ENCODE measurements at places on chromosomes 6 and 20.
A peak's percentile ranks its signal among the peaks of the same experiment; 100 is the strongest.

DNA sequence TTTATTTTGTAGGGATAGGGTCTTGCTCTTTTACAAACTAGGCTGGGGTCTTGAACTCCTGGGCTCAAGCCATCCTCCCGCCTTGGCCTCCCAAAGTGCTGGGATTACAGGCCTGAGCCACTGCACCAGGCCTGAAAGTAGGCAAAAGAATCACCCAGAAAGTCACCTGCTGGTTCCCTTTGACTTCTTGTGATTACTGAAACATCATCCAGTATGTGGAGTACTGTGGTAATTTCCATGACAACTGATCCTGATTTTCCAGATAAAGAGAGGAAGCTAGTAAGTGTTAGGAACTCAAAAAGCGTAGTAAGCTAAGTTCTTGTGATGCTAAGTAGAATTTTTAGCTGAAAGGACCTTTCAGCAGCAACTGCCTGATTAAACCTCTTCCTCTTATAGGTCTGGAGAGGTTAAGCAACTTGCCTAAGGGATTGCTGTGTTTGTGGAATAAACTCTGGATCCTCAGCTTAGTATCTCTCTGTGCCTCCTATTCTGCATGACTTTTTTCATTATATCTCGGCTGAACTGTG, 16.8 kb downstream of the RALY start:
- no peak overlapping the region for H3K27ac ChIP-seq
- no peaks in the 10 kb centered on the region for H3K36me3 ChIP-seq
- DNase-seq = peak; percentile 43

DNA sequence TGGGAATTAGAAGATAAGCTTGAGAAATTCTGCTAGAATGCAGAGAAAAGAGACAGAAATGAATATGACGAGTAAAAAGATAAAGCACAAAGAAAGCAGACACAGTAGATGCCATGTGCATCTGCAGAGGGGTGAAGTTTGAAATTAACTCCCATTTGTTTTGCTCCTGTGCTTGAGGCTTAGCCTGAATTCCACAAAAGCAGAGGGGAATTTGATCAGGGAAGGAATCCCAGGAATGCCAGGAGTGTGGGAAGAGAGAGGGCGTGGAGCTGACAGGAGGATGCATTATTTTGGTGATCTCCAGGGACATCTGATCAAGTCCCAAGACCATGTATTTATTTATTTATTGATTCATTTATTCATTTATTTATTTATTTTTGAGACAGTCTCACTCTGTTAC, 55.6 kb downstream of the SLC22A1 start:
- H3K4me3 ChIP-seq = no peak overlapping the region
- H3K36me3 ChIP-seq = no peaks in the 10 kb centered on the region
- peaks cover 9% of the 10 kb centered on the region for H3K4me1 ChIP-seq
- DNase-seq = no peak
- H3K27me3 ChIP-seq = no peaks in the 10 kb centered on the region

DNA sequence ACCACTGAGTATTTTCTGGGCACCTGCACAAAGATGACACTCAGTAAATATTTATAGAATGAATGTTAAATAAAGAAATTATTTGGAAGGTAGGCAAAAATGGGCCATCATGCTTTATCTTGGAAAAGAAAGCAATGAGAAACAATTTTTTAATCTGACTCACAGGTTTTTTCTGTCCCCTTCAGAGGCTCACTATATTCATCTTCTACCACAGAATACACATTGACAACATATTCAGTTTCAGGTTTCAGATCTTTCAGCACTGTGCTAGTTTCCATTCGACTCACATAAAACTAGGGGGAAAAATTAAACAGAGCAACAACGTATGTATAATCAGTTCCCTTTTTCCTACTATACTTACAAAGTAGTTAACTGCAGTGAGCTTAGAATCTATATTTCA, 58.3 kb downstream of the COL12A1 start:
- H3K4me3 ChIP-seq = no peak overlapping the region
- no peak for DNase-seq
- H3K27me3 ChIP-seq = no peaks in the 10 kb centered on the region

DNA sequence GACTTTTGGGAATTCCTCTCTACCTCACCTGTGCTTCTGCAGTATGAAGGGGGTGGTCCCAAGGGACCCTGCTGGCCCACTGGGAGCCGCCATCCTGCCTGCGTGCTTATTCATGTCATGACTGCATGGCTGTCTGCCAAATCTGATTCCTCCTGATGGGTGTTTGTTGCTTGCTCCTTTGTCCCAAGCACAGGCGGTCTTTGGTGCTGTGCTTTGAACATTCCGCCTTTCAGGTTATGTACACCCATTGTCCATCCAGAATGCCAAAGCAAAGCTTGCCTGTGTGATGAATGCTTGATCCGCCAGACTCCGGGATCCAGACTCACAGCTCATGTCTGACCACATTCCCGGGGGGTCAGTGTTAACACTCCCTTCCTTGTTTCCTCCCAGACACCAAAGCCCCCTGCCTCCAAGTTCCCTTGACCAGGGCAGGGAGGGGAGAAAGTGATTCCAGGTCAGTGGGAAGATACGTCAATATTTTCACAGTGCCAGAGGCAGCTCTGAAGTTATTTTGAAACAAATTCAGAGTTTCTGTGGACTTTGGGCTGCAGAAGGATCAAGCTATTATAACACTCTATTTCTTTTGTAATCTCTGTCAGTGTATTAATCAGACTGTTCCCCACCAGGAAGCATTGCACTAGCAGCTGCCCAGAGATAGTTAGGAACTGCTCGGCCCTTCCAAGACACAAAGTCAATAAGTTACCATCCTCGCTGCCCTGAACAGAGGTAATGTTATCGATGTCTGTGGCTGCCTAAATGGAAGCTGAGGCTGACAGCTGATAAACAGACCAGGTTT, 9.5 kb downstream of the DAAM2 start:
- no peaks in the 10 kb centered on the region for H3K27me3 ChIP-seq
- no peak for DNase-seq
- H3K4me1 ChIP-seq = no peaks in the 10 kb centered on the region

DNA sequence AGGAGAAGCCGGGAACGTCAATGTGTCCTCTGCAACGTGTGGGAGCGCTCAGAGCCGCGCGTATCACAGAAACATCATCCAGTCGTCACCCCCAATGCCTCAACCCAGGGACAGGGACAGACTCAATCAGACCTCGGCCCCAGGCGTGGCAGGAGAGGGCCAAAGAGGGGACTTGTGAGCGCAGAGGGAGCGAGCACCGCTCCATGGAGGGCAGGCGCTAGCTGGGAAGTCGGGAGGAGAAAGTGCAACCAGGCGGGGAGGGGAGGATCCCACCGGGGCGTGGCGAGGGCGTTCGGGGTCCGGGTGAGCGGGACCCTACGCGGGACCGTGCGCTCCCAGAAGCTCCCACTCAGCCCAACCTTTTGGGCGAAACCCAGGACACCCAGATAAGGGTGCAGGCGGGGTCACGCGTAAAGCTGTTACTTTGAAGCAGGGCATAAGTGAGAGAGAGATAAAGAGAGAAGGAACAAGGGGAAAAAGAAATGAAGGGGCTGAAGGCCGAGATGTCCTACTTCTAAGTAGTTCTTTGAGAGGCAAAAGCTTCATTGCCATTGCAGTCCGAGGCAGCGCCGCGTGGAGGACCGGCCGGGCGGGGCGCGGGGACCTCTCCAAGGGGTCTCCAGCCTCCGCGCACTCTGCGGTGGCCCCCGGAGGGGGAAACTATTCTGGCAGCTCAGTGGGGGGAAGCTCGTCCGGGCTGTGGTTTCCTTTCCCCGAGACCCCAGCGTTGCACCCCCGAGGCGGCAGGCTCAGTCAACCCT, 862 bp upstream of the SOBP start:
- H3K36me3 ChIP-seq = no peaks in the 10 kb centered on the region
- H3K27me3 ChIP-seq = peaks cover 43% of the 10 kb centered on the region
- peak; percentile 85 for DNase-seq
- peaks cover 14% of the 10 kb centered on the region for H3K4me1 ChIP-seq

DNA sequence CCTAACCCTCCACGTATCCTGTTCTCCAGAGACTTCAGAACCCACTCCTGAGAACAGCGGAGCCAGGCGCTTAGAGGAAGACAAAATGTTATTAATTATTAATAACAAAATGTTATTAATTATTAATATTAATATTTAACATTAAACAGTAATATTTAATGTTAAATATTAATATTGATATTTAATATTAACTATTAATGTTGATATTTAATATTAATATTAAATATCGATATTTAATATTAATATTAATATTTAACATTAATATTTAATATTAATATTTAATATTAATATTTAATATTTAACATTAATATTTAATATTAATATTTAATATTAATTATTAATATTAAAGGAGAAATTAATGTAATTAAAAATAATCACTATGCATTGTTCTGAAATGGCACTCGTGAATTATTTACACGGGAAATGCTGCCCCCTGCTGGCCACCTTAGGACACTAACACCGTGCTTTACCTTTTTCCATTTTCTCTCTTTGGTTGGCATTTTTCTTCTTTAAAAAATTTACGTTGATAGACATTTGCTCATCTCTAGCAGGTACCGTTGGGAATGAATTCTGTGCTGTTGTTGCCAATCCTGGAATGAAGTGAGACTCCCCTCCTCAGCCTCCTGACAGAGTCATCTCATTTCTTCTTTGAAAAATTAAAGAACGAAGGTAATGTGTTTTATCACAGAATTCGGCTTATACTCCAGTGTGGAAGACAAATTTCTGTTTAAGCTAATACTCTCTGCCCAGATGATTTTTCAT, 7.5 kb upstream of the GGTLC1 start:
- H3K4me3 ChIP-seq = no peak overlapping the region
- peak; percentile 3 for DNase-seq
- no peak overlapping the region for H3K27ac ChIP-seq
- H3K4me1 ChIP-seq = no peaks in the 10 kb centered on the region
- no peaks in the 10 kb centered on the region for H3K36me3 ChIP-seq

GRCh38 chr6:31363811-31364210, 6.8 kb upstream of the HLA-B start:
- H3K4me3 ChIP-seq = no peak overlapping the region
- no peaks in the 10 kb centered on the region for H3K36me3 ChIP-seq
- no peak overlapping the region for H3K27ac ChIP-seq
- H3K27me3 ChIP-seq = no peaks in the 10 kb centered on the region
- DNase-seq = no peak

GRCh38 chr6:4778086-4778485, 1.9 kb downstream of the CDYL start:
- no peaks in the 10 kb centered on the region for H3K36me3 ChIP-seq
- DNase-seq = no peak
- H3K4me3 ChIP-seq = no peak overlapping the region
- no peak overlapping the region for H3K27ac ChIP-seq

DNA sequence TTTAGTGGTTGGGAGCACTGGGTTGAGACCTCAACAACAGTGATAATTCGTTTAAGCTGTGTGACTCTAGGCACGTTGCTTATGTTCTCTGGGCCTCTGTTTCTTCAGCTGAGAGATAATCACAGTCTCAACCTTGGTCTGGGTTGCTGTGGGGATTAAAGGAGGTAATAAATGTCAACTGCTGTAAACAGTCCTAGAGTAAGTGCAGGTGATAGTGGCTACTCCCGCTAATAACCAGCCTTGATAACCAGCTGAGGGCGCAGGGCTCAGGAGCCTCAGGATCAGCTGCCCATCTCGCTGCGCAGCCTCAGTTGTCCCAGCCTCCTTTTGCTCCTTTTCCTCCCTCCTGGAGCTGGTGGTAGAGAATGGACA, 58.0 kb downstream of the JARID2 start:
- no peaks in the 10 kb centered on the region for H3K27me3 ChIP-seq
- H3K4me1 ChIP-seq = peaks cover 26% of the 10 kb centered on the region
- H3K4me3 ChIP-seq = no peak overlapping the region
- DNase-seq = peak; percentile 42
- peak overlapping the region; percentile 6 for H3K27ac ChIP-seq

- no peaks in the 10 kb centered on the region for H3K36me3 ChIP-seq
- H3K27me3 ChIP-seq = no peaks in the 10 kb centered on the region
- DNase-seq = no peak
- no peak overlapping the region for H3K27ac ChIP-seq
- no peak overlapping the region for H3K4me3 ChIP-seq
Observed at GRCh38 chr20:9306521-9306920, 207.9 kb upstream of the LAMP5 start.

- DNase-seq = peak; percentile 96
- H3K27me3 ChIP-seq = no peaks in the 10 kb centered on the region
- peak overlapping the region; percentile 55 for H3K4me3 ChIP-seq
Observed at GRCh38 chr20:63941282-63942081, 14.7 kb downstream of the UCKL1 start.

DNA sequence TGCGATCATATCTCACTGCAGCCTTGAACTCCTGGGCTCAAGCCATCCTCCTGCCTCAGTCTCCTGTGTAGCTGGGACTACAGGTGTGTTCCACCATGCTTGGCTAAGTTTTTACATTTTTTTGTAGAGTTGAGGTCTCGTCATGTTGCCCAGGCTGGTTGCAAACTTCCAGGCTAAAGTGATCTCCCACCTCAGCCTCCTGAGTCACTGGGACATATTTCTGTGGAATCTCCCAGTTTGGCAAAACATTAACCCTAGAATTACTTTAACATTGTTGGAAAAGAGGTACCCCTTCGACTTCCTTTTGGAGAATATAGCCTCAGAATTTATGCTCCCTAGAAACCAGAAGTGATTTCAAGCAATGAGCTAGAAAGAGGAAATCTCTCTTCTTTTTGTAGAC, 57.2 kb downstream of the SHLD1 start:
- no peak overlapping the region for H3K27ac ChIP-seq
- H3K36me3 ChIP-seq = no peaks in the 10 kb centered on the region
- DNase-seq = no peak
- no peaks in the 10 kb centered on the region for H3K4me1 ChIP-seq
- no peaks in the 10 kb centered on the region for H3K27me3 ChIP-seq

DNA sequence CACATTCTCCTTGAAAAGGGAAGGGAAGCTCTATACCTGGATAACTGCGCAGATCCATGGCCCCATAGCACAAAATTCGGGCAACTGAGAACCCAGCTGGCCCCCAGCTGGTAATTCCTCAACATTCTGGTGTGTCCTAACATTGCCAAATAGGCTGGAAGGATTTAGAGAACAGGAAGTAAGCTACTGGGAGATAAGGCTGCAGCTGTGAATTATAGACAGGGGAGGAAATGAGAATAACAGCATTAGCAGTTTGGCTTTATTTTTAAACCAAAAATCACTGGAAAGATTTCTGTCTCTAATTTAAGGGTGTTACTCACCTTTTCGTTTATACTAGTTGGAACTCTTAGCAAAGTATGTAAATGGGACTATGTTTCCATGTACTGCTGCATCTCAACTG, 97.2 kb downstream of the TULP4 start:
- no peak overlapping the region for H3K27ac ChIP-seq
- H3K36me3 ChIP-seq = no peaks in the 10 kb centered on the region
- H3K27me3 ChIP-seq = no peaks in the 10 kb centered on the region
- no peak overlapping the region for H3K4me3 ChIP-seq
- H3K4me1 ChIP-seq = no peaks in the 10 kb centered on the region
- no peak for DNase-seq
